ENCODE measurements at places on chromosomes 1 and 21.

DNA sequence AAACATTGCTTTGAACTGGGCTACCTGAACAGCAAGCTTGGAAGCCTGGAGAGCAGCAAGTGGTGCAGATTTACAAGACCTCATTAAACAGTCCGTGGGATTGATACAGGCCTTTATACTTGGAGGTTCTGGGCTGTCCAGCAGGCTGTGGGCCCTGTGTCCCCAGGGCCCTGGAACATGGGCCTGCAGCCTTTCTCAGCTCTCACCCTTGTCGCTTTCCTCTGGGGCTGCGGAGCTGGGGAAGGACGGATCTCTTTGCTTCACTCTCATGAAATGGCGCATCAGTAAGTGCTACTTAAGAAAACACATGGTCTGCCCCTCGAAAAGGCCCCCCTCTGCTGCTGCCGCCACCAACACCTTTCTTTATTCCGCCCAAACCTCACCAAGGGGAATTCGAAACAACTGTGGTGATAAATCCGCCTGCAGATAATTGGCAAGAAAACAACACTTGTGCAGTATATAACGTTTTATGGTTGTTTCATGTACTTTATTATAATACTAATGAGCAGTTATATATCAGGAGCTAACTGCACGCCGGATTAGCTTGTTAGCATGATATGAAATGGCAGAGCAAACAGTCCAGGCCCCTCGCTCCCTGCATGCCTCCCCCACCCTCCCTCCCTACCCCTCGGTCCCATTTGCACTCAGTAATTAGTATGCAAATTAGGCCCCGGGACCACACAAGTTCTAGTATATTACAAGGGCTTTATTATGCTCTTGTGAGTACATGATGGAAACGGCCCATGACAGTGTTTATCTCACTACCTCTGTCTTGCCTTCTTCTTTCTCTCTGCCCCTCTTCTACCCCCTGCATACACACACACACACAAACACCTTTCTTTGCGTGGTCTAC lies 131.5 kb downstream of the RNF220 start:
- no peak for DNase-seq

- no peak for DNase-seq
Observed at GRCh38 chr1:235302143-235302542, 25.8 kb downstream of the ARID4B start.

GRCh38 chr21:26842300-26842699 lies 2.9 kb downstream of the ADAMTS1 start:
- no peak for DNase-seq

GRCh38 chr21:14630556-14631069 lies 84.5 kb upstream of the SAMSN1 start:
- DNase-seq = no peak

GRCh38 chr21:45800339-45801080 lies 157.0 kb downstream of the PCBP3 start:
- no peak for DNase-seq

GRCh38 chr1:198798923-198799386 lies 160.1 kb downstream of the PTPRC start:
- DNase-seq = no peak

- peak; percentile 26 for DNase-seq
Observed at GRCh38 chr21:32112195-32112594, 166.7 kb downstream of the MIS18A start.

DNA sequence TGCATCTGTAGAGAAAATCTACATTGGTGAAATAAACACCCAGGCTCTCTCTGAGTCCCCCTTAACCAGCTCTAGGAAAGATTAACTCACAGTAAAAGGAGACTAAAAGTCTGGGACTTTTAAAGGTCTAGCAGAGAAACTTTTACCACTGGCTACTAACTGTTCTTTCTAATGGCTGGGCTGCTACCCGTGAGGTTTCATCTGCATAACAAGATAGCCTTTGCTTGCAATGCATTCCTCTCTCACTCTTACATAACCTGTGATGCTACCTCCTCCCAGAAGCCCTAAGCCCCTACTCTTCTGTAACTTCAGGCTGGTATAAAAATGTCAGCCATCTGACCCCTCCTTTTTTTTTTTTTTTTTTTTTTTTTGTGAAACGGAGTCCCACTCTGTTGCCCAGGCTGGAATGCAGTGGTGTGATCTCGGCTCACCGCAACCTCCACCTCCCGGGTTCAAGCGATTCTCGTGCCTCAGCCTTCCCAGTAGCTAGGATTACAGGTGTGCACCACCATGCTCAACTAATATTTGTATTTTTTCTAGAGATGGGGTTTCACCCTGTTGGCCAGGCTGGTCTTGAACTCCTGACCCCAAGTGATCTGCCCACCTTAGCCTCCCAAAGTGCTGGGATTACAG lies 344.2 kb downstream of the RGS7 start:
- DNase-seq = no peak

GRCh38 chr1:32652244-32652962 lies 1.4 kb downstream of the RBBP4 start:
- no peak for DNase-seq

- no peak for DNase-seq
Observed at GRCh38 chr1:71498542-71498941, 417.7 kb upstream of the ZRANB2 start.

GRCh38 chr1:100799954-100800612 lies 80.5 kb downstream of the VCAM1 start:
- DNase-seq = no peak

DNA sequence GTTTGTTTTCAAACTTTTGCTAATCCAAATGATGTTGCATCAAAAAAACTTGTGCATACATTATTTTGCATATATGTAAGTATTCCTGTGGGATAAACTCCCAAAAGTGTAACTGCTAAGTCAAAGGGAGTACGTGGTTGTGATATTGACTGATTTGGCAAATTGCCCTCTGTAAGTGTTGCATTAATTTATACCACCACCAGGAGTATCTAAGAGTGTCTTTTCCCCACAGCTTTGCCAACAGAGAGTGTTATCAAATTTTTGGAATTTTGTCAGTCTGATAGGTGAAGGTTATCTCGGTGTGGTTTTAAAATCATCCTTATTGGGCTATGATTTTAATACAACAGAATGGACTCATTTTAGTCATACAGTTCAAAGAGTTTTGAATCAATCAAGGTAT lies 30.1 kb upstream of the PARP1 start:
- DNase-seq = no peak

- no peak for DNase-seq
Observed at GRCh38 chr1:34213956-34214355, 37.2 kb downstream of the C1orf94 start.

- no peak for DNase-seq
Observed at GRCh38 chr1:73756817-73757216, 441.2 kb downstream of the LRRIQ3 start.

- DNase-seq = no peak
Observed at GRCh38 chr1:113860891-113861290, 10.6 kb downstream of the PTPN22 start.

GRCh38 chr1:247421074-247421473 lies 5.1 kb downstream of the NLRP3 start:
- no peak for DNase-seq

DNA sequence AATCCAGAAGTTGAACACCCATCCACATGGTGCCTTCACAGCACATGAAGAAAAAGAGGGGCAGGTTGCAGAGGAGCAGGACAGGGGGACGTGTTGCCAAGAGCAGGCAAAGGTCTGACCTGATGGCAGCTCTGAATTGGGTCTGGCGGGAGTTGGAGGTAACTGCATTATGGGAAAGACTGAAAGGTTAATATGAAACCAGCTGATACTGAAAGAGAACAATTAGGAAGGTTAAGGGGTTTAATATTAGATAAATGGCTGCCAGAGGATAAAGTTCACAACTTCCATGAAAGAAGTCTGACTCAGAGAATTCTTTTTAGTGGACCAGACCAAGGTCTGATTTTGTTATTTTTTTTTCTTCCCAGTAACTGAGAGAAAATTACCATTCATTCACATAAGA lies 76.1 kb downstream of the CD58 start:
- no peak for DNase-seq

GRCh38 chr1:162333991-162334390 lies 42.7 kb downstream of the SPATA46 start:
- no peak for DNase-seq

GRCh38 chr1:228335406-228336307 lies 71.0 kb downstream of the TRIM11 start:
- no peak for DNase-seq

GRCh38 chr1:86703696-86704457 lies 499 bp upstream of the SH3GLB1 start:
- DNase-seq = peak; percentile 62

DNA sequence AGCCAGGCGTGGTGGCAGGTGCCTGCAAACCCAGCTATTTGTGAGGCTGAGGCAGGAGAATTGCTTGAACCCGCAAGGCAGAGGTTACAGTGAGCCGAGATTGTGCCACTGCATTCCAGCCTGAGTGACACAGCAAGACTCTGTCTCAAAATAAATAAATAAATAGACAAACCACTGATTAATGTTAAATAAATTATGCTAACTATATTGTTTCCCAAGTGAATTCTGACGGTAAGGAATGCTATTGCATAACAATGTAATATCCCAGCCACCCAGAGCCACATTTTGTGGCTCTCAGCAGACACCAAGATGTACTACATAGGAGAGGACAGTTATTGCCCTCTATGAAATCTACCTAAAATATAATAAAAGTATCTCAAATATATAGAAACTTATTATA lies 55.4 kb downstream of the LPGAT1 start:
- no peak for DNase-seq

GRCh38 chr1:115166531-115167091 lies 77.3 kb upstream of the TSPAN2 start:
- no peak for DNase-seq

DNA sequence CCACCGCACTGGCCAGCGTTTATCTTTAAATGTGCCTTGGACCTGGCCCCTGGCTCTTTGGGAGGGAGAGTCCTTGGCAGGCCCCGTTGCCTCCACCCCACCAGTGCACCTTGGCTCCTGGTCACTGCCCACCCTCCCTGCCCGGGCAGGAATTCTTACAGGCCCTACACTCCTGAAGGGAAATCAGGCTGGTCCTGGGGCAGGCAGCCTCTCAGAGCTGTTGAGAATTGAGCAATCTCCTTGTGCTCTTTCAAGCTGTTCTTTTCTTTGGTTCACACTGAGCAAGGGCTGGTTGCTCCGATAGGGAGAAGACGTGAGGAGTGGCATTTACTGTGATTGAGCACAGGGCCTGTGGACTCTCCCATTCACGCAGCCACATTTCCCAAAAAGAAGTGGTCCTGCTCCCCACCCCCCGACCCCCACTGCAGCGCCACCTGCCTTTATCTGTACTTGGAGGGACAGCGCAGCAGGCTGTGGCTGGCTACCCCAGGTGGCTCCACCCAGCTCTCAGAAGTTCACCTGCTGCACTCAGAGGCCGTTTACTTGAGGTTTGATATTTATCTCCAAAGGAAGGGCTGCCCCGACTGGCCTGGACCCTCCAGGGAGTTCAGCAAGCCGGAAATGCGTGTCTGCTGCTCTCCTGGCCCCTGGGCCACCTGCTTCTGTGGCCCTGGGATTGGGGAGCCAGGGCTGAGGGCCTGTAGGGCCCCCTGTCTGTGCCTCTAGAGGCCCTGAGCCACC lies 47.8 kb downstream of the SKI start:
- DNase-seq = peak; percentile 79

DNA sequence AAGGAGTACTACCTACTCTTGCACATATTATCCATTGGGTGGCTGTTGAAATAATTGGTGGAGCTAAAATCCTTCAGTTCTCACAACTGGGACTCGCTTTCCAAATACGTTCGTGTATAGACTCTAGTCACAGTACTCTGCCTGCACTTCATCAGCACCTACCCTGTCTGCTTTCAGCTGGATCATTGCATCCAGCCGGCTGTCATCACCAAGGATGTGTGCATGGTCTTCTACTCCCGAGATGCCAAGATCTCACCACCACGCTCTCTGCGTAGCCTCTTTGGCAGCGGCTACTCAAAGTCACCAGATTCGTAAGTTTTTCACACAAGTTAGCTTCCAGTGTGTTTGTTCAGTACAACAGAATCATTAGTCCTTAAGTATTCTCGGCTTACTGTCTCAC lies 37.3 kb upstream of the PGD start:
- DNase-seq = no peak

- DNase-seq = peak; percentile 19
Observed at GRCh38 chr1:28417441-28417922, 47.9 kb downstream of the PHACTR4 start.

DNA sequence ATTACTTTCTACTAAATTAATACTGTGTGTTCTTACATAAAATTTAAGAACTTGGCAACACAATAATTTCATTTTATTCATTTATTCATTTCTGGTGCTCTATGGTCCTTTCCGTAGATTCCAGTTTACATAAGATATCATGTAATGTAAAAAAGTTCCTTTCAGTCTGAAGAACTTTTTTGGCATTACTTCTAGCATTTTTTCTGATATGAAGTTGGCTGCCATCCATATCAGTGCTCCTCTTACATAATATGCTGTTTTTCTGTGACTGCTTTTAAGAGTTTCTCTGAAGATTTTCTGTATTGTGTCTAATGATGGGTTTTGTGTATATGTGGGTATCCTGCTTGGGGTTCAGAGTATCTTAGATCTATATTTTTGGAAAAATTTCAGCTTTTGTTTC lies 34.8 kb downstream of the LIN9 start:
- no peak for DNase-seq

- no peak for DNase-seq
Observed at GRCh38 chr1:236545621-236546169, 21.9 kb downstream of the LGALS8 start.

- no peak for DNase-seq
Observed at GRCh38 chr1:159510229-159510541, 25.6 kb downstream of the OR10J5 start.

DNA sequence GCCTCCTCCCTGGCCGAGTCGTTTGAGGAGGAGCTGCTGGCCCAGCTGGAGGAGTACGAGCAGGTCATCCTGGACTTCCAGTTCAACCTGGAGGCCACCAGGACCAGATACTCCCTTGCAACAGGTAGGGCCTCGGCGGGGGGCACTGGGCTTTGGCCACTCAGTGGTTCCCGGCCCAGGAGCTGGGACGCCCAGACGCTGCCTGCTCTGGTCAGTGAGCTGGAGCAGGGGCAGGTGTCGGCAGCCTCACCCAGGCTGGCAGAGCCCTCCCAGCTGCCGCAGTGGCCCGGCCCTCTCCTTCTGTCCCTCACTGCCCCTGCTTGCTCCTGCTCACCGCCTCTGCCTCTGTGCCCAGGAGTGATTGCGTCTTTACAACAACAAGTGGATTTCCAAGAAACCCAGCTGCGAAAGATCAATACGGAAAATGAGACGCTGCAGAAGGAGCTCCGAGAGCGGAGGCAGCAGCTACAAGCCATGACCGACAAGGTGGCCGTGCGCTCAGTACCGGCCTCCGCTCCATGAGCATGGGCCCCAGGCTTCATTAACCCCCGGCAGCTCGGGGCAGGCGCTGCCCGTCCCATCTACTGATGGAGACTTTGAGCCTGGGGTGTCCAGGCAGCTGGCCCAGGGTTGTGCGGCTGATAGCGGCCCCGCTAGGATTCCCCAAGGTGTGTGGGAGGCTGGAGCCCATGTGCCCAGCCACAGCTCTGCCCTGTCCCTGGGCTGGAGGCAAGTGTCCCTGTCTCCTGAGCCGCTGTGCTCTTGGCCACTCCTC lies 9.0 kb upstream of the SMIM1 start:
- no peak for DNase-seq

All from DMS153 (cell line).